Bone marrow (tissue), 2 donors: ENCODE measurements at places on chromosomes 16 and 17.
A peak's percentile ranks its signal among the peaks of the same experiment; 100 is the strongest.

- DNase-seq = peak; percentile 7
Observed at GRCh38 chr16:27566417-27566816, 16.5 kb downstream of the KATNIP start.

DNA sequence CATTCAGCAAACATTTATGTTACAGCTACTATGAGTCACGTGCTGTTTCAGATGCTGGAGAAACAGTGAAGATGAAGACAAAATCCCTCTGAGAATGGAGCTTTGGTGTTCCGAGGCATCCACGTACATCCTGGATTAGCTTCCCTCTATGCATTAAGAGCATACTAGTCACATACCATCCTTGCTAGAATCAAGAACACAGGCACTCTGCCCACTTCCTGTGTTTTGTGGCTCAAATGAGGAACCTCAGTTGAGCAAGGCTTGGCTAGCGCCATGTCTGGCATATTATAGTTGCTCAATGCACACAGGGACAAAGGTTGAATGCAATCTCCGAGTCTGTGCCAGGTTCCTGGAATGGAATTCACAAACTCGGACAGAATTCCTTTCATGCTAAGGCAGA, 297.5 kb downstream of the XYLT1 start:
- DNase-seq = peak; percentile 19

DNA sequence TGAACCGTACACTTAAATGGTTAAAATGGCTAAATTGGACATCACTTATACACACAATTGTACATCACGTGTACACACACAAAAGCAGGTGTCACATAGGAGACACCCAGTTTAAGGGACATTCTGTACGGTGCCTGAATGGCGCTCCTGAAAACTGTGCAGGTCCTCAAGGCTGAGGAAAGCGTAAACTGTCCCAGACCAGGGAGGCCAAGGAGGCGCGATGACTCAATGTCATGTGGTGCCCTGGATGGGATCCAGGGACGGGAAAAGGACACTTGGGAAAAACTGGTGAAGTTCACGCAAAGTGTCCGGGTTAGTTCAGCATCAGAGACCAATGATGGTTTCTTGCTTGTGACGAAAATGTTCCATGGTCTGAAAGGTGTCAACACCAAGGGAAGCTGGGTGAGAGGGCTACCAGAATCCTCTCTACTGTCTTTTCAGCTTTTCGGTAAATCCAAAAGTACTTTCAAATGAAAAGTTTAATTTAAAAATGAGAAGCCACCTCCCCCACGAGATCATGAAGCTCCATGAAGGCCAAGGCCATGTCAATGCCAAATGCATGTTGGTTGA, 112.2 kb downstream of the CMIP start:
- no peak for DNase-seq

GRCh38 chr17:82810644-82811430, 29.0 kb downstream of the ZNF750 start:
- no peak for DNase-seq

DNA sequence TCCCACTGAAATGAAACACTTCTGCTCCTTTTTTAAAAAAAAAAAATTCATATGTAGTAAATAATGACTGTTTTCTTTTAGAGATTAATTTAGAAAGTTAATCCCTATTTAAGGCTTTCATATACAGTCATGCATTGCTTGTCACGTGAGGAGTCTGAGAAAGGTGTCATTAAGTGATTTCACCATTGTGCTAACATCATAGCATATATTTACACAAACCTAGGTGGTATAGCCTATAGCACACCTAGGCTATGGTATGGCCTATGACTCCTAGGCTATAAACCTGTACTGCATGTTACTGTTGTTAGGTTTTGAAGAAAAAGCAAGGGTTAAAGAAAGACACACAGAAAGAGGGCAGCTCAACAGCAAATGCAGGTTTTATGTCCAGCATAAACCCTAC, 13.7 kb downstream of the PPY start:
- DNase-seq = no peak

DNA sequence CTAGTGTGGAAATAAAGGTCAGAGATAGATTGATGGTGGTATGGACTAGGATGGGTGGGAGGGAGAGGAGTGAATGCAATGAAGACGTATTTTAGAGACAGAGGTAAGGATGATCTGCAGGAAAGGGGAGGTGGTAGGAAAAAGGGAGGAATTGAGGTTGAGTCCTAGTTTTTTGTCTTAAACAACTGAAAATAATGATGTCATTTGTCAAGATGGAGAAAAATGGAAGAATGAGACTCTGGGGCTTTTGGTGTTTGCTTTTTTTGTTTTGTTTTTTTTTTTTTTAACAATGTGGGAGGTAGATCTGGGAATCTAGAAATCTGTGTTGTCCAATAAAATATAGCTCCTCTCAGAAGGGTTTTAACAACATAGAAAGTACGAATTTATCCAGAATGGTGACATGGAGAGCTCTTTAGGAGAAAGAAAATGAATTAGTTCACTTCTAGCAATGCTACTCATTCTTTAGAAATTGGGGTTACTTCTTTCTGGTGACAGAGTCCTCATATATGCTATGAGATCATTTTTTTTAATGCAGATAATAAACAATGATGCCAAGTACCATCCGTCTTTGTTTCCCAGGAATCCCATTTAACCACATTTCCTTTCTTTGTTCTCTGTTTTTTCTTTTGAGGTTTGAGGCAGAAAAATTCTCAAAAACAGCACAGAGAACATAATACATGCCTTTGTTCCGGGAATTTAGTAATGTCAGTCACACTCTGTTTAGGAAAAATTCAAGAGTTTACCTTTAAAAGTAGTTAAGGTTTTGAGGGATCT, 225.3 kb upstream of the COX10 start:
- no peak for DNase-seq

- peak; percentile 2 for DNase-seq
Observed at GRCh38 chr17:37358098-37358829, 17.5 kb upstream of the C17orf78 start.

- DNase-seq = no peak
Observed at GRCh38 chr16:74586948-74587347, 20.0 kb downstream of the GLG1 start.

DNA sequence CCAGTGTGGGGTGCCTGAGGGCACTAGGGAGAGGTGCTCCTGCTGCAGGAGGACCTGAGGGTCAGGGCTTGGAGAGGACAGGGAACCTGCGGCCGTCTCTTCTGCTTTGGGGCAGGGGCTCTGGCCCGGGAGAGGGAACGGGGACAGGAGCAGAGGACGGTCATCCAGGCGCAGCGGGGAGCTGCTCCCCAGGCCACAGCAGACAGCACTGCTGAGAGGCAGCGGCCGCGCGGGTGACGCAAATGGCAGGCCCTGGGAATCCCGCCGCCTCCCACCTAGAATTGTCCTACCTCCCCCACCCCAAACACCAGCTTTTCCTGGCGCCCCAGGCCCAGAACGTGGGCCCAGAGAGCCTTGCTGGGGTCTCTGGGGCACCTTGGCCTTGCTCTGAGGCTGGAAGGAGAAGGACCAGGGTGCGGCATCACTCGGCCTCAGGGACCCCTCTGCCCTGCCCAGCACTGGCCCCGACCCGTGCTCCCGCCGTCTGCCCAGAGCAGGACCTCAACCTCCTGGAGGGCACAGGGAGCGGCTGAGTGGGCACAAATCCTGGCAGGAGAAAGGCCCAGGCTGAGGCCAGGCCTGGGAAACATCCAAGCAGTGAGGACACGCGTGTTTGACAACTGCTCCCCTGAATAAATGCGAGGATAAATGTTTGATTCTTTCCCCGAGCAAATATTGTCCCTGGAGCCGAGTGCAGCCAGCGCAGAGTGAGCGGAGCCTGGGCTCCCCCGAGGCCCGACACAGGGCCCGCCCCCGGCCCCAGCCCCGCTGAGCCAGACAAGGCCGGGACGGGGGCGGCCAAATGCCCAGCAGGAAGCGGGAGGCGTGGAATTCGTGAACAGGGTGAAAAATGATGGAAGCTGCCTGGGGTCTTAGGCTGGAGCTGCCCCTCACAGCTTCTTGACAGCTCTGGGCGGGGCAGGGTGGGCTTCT, 8.5 kb downstream of the SSTR5 start:
- DNase-seq = no peak

DNA sequence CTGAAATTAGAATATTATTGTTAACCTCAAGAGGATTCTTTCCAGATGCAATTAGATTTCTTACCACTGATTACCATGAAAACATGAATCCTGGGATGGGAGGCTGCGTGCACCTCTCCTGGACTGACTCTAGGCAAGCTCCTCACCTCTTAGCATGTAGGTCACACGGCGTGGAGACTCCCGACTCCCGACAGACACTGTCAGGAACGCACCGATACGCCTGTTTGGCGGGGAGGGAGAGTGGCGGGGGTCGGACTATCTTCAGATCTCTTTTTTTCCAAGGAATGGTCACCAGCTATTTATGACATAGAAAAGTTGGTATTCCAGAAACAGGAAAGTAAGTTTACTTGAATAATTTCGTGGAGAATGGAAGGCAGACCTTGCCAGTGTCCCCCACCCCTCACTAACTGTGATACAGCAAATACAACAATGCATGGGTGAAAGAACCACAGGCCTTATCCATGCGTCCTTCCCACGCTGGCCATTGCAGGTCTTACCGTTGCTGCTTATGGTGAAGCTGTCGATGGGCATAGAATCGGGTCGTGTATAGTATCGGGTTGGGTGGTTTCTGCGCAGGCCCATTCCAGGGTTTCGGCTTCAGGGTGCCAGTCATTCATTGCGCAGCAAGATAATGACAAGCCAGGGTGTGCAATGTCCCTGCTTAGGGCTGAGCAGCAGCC, 62.6 kb upstream of the ENDOV start:
- DNase-seq = no peak

GRCh38 chr17:48619826-48620449, 4.8 kb upstream of the HOXB8 start:
- no peak for DNase-seq

DNA sequence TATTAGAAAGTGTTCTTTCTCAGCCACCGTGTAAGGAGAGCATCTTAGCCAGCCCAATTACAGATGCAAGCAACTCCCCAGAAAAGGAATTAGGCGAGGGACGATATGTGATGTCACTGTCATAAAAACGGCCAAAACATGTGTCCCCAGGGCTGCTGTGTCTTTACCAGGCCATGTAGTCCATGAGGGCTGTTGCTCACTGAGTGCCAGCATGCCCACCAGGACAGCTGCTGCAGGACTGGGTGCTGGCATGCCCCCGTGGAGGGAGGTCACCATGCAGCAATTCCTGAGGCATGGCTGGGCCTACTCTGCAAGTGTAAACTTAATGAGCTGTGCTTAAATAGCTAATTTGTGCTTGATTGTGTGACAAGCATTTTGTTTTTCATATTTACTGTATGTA, 156.9 kb downstream of the LGALS9B start:
- DNase-seq = no peak

- no peak for DNase-seq
Observed at GRCh38 chr16:85437166-85438052, 175.7 kb upstream of the GSE1 start.

- no peak for DNase-seq
Observed at GRCh38 chr16:84299734-84300440, 5.2 kb downstream of the WFDC1 start.

DNA sequence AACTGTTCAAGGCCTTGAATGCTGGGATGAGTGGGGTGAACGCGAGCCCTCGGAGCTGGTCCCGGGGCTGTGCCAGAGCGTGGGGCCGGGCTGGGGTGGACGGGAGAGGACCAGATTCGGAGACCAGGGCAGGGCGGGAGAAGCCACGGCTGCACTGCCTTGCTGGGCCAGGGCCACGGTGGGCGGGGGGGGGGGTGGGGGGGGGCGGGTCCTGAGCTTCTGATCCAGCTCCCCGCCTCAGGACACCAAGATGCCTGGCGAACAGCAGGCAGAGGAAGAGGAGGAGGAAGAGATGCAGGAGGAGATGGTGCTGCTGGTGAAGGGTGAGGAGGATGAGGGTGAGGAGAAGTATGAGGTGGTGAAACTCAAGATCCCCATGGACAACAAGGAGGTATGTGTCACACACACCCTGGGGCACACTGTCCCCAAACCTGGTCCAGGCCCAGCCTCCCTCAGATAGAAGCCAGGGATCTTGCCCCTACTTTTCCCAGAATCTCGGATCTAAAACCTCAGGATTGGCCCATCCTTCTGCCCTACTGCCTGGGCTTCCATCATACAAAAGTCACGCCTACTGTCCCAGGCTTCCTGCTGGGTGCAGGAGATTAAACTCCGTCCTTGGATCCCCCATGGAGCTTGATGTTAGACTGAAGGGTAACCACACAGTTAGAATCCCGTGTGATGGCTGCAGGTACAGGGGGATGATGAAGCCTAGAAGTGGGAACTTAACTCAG, 563 bp downstream of the ZNF771 start:
- no peak for DNase-seq

DNA sequence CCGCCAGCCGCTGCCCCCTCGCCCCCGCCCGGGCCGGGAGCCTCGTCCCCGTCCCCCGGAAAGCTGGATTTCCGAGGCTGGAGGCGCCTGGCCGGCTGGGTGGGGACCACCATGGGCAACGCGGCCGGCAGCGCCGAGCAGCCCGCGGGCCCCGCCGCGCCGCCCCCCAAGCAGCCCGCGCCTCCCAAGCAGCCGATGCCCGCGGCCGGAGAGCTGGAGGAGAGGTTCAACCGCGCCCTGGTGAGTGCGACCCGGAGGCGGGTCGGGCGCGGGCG, 266 bp downstream of the FMNL1 start:
- no peak for DNase-seq

DNA sequence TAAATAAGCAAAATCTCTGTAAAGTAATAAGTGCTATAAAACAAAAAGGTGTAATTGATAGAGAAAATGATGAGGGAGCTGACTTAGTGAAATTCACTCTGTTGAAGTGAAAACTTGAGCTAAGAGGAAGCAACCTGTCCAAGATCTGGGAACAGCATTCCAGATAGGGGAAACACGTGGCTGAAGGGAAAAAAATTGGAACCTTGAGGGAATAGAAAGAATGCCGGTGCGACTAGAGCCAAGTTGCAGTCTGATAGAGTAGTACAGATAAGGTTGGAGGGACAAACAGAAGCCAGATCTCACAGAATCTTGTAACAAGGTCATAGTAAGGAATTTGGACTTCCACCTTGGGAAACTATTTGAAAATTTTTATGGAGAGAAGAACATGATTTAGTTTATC, 623 bp upstream of the DDX52 start:
- DNase-seq = no peak

DNA sequence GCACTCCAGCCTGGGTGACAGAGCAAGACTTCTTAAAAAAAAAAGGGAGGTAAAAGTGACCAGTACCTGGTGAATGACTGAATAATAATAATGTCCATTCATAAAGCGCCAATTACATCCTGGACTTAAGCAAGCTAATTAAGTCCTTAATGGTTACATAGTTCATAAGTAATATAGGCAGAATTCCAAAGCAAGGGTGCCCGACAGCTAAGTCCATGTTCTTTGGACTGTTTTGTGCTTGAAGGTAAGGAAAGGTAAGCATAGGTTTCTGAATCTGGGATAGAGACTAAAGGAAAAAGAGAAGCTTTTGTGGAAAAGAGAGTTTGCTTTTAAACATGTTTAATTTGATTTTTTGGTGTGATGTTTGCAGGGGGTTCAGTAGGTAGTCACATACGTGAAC, 9.8 kb downstream of the POLR2A start:
- DNase-seq = no peak

GRCh38 chr17:41777157-41777573, 9.3 kb downstream of the JUP start:
- no peak for DNase-seq
